ENCODE measurements at places on chromosomes 6 and 20. TPM values are rescaled to one million over a fixed set of nuclear protein-coding genes. Genes with fewer than 3 reads are reported as not detected.

DNA sequence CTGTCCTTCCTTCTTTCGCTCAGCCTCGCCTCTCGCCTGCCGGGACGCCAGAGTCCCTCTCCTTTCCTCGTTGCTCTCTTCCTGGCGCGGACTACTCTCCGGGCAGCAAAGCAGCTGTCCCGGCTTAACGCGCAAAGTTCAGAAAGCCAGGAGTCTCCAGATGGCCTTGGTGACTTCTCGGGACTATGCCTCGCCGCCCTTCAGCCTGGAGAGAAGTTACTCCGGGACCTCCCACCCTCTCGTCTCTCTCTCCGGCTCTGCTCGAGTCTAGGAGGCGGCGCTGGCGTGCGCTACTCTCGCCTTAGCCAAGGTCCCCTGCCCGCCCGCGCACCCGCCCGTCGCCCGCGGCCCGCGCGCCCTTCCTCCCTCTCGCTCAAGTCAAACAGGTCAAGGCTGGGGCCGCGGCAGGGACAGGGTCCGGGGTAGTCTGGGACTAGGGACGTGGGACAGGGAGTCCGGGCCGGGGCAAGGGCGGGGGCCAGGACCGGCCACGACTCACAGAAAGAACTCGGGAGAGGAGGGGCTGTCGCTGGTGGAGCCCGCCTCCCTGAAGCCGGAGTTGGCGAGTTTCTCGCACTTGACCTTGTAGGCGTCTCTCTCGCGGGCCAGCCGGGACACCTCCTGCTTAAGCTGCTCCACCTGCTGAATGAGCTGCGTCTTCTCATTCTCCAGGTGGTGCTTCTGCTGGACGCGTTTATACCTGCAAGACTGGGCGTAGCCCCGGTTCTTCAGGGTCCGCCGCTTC lies 1.5 kb downstream of the MAFB start:
- no peak for DNase-seq

Gene TRAPPC3L
- 0.27 TPM for total RNA-seq

DNA sequence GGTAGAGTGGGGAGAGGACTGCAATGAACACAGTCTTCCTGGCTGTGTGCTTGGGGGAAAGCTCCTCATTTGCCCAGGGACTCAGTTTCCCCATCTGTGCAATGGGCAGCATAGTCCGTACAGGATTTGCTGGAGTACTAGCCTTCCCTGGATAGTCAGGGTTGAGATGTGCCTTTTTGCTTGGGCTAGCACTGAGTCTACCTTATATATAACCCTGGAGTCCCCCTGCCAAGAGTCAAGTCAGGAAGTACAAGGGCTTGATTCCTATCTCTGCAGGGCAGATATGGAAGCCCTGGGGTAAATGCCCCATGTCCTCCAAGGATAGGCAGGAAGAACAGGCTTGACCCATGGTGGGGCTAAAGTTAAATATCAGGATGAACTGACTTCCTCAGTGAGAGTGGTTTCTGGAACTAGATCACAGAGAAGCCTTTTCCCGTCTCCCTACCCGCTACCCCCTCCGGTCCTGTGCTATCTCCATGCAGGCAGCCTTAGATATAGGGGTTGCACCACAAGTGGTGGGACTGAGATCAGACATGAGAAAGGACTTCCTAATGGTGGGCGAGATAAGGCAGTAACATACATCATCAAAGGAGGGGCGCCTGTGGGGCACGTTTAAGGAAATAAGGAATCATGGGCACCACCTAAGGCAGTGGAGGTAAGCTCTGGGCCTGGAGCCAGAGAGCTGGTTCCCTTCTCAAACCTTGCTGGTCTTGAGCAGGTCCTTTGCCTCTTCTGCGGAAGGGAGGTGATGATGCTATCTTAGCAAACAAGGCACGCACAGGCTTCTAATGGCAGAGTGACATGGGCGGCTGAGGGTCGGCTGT lies 157.9 kb downstream of the MRPL14 start:
- DNase-seq: peak; percentile 43

Gene COL19A1
- 1.6 TPM for total RNA-seq

Gene CENPW
- 42.0 TPM for total RNA-seq
